ENCODE measurements at places on chromosomes 11 and 22.

DNA sequence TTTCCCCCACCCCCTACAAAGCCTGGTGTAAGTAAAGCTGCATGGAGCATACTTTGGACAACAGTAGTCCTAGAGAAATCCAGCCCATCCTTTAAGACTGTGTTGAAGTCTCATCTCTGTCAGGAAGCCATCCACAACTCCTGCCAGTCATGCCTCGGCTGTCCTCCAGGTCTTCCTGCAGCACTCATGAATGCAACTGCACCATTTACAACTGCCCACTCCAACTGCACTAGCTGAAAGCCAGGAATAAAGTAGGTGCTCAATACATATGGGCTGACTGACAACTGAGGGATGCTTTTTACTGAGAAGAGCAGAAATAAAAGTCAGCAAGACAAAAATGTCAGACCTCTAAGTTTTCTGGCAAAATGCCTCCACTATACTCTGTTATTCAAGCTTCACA is 27.4 kb downstream of the IL18BP start:
- no peak for DNase-seq

DNA sequence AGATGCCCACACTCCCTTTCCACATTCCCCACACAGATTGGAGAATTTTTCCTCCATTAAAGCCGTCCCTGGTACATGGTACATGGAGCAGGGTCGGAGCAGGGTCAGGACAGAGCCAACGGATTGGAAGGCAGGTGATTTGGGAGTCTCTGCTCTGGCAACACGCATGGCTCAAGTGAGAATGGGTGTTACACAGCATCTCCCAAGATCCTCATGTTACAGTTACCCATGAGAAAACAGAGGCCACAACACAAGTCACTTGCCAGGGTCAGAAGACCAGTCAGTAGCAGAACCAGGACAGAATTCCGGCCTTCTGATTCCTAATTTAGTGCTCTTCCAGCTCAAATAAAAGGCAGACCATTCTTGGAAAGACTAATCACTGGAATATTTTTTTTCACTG is 7.7 kb upstream of the F2 start:
- DNase-seq: no peak

DNA sequence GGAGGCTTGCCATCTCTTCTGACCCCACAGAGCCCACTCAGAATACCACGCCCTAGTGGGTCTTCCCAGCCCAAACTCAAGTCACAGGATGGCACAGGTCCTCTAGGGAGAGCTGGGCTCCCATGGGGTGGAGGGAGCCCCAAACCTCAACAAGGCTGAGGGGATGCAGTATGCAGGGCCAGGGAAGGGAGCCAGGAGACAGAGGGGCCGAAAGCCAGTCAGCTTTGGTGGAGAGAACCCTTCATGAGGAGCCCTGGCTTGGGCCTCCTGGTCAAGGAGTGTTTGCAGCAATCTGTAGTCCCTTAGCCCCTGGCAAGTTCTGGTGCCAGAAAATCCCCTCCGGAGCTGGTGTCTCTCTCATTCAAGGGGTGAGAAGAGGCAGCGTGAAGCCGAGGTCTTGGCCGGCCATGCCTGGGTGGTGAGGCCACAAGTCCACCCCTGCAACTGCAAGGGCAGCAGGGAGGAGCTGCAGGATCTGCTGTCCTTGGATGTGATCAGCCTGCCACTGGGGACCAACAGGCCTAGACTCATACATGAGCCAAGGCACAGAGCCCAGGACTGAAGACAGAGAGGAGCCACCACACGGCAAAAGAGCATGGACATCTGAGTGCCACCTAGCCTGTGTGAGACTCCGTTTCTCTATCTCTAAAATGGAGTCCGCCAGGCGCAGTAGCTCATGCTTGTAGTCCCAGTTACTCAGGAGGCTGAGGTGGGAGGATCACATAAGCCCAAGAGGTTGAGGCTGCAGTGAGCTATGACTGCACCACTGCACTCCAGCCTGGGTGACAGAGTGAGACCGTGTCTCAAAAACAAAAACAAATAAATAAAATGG is 24.1 kb downstream of the NEAT1 start:
- no peak for DNase-seq

DNA sequence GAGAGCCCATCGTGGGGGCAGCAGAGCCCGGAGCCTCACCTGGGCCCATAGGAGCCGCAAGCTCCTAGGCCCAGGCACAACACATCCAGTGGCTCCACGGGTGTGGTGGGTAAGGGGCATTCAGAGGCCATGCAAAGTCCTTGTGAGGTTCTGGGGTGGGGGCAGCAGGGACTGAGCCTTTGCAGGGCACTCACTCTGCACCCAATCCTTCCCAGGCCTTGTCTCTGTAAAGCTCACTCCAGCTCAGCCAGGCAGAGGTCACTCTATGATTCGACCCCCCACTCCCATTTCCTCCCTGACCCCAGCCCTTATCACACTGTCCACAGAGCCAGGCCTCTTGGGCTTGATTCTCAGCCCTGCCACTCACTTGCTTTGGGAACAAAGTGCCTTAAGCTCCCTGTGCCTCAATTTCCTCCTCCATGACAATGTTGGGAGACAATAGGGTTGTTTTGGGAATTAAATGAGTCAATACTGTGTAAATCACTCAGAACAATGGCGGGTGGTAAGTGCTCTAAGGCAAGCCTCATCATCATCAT is 46.6 kb downstream of the LRRC32 start:
- no peak for DNase-seq

DNA sequence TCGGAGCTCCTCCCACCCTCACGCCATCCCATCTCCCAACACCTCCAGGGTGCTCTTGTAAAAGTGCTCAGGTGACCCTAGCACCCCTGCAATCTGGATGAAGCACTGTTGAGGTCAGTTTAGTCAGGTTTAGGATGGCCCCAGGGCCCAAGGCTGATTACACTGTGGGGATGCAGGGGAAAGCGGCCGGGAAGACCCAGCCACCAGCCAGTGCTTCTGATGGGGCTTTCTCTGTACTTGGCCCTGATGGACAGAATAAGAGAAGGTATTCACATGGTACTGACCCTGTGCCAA is 28.7 kb downstream of the TPBGL start:
- no peak for DNase-seq

GRCh38 chr22:19625331-19626041 is 88.8 kb upstream of the SEPTIN5 start:
- DNase-seq: no peak

- no peak for DNase-seq
These were observed 242.4 kb downstream of the FAM76B start for GRCh38 chr11:95547186-95547585.

- no peak for DNase-seq
These were observed 71.4 kb downstream of the NAT10 start for GRCh38 chr11:34176751-34177209.

DNA sequence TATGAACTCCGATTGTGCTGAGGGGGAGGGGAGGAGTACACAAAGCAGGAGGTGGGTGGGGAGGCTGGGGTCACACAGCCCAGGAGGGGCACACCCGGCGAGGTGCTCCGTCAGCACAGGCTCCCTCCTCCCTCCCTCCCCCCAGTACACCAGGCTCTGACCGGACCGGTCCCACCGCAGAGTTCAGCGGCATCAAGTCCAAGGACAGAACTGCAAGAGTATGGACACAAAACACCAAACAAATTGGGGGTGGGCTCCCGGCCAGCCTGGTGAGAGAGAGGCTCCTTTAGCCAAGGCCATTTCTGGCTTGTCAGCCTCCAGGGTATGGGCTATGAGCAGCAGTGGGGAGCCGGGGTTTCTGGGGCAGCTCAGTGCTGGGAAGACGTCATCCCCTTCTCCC is 68.3 kb downstream of the ST3GAL4 start:
- DNase-seq: no peak

GRCh38 chr22:47277531-47277930 is 515.1 kb downstream of the TBC1D22A start:
- DNase-seq: no peak

DNA sequence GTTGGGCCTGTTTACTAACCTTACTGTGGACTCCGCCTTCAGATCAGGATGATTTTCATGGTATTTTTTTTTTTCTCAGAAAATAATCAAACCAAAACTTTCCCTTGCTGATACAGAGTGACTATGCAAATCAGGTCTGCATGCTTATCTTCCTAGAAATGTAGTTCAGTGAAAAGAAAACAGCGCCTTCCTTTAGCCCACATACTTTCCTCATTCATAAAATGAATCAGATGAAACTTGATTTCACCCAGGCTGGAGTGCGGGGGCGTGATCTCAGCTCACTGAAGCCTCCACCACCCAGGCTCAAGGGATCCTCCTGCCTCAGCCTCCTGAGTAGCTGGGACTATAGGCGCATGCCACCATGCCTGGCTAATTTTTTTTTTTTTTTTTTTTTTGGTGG is 26.0 kb downstream of the ZNRF3 start:
- no peak for DNase-seq

DNA sequence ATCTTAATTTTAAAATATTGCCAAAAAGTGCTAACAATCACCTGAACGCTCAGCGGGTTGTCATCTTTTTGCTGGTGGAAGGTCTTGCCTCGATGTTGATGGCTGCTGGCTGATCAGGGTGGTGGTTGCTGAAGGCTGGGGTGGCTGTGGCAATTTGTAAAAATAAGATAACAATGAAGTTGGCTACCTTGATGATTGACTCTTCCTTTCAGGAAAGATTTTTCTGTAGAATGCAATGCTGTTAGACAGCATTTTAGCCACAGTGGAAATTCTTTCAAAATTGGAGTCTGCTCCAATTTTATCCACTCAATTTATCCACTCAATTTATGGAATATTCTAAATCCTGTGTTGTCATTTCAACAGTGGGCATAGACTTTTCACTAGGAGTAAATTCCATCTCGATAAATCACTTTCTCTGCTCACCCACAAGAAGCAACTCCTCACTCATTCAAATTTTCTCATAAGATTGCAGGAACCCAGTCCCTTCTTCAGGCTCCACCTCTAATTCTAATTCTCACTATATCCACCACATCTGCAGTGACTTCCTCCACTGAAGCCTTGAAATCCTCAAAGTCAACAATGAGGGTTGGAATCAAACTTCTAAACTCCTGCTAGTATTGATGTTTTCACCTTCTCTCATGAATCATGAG is 78.8 kb downstream of the LINC01488 start:
- DNase-seq: no peak

GRCh38 chr11:39745401-39745800 is 1714.1 kb downstream of the LRRC4C start:
- DNase-seq: no peak

- DNase-seq: no peak
These were observed 5.9 kb upstream of the ATF4 start for GRCh38 chr22:39514373-39514973.

GRCh38 chr11:128222245-128222884 is 365.0 kb downstream of the ETS1 start:
- no peak for DNase-seq

GRCh38 chr11:1235901-1236315 is 13.0 kb downstream of the MUC5B start:
- DNase-seq: no peak

GRCh38 chr11:47847892-47848699 is at the start of gene NUP160:
NUP160 (minus strand) TSS chr11:47848350; CDS start chr11:47848318, 32 bp downstream.
- peak; percentile 34 for DNase-seq

GRCh38 chr11:119584193-119585042 is 144.6 kb downstream of the NECTIN1 start:
- DNase-seq: no peak

- no peak for DNase-seq
These were observed 10.4 kb downstream of the ZNRF3 start for GRCh38 chr22:28893810-28894209.

DNA sequence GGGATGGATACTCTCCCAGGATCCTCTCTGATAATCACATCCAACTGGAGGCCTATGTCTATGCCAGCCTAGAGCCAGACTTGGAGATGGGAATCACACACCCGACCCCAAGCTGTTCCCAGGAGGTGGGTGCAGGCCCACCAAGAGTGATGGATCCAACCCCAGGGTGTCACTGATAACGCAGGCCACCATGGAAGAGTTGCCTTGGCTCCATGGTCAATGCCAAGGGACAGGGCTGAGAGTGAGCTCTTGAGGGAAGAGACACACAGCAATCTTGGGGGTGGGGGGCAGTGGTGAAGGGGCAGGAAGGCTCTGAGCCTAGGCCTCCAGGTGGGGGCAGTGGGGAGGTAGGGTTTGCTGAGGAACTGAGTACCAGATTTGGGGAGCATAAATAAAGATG is 16.9 kb downstream of the TUB start:
- DNase-seq: no peak

GRCh38 chr22:30874431-30875370 is 93.9 kb downstream of the MORC2 start:
- no peak for DNase-seq

GRCh38 chr11:131246663-131247062 is 123.8 kb upstream of the NTM start:
- no peak for DNase-seq

DNA sequence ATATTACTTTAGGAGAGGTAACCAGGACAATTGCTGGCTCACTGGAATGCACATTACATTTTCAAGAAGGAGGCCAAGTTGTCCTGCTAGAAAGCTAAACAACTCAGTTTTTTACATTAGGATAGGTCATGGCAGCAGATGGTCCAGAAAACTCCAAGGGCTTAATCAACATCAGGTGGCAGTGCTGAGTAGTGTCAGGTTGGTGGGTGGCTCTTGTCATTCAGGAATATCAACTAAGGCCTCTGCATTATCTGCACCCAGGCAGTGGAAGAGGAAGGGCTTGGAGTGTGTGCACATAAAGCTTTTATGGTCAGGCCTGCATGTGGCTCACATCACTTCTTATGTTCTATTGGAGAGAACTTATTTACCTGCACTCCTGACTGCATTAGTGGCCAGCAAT is 32.2 kb upstream of the OR4B1 start:
- DNase-seq: no peak

GRCh38 chr11:66651016-66651415 is 12.5 kb downstream of the RBM4 start:
- no peak for DNase-seq
